ENCODE measurements at places on chromosomes 12 and 14.

DNA sequence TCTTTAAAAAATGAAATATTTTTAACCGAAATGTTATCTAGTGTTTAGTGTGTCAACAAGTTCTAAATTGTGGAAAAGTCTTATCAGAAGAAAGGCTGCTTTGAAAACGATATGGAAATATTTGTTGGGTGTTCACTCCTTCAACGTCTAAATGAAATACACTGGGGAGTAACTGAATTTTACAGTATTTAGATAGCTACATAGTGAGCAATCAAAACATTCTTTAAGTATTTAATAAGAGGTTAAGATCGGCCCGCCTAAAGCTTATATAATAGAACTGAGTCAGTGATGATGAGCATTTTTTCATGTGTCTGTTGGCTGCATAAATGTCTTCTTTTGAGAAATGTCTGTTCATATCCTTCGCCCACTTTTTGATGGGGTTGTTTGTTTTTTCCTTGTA is 228.3 kb downstream of the RAD51B start:
- no peak for DNase-seq

- no peak for DNase-seq
These were observed 33.0 kb downstream of the BTBD7 start for GRCh38 chr14:93299866-93300265.

DNA sequence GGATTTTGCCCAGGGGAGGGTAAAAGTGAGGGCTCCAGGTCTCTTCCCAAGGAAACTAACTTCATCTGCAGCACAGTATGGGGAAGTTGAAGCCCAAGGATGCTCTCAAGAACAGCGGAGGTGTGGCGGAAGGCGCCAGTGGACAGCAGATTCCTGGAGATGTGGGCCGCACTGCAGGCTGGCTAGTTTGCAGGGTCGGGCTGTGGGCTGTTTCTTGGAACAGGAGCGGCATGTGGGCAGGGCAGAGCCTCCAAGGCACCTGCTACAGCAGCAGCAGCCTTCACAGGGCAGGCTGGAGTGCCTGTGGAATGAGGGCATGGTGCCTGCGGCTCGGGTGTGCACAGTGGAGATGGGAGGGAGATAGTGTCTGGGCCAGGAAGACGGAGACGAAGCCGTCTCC is 100.0 kb upstream of the SFSWAP start:
- DNase-seq = no peak

- DNase-seq = no peak
These were observed 4.8 kb downstream of the TGFB3 start for GRCh38 chr14:75976826-75977581.

DNA sequence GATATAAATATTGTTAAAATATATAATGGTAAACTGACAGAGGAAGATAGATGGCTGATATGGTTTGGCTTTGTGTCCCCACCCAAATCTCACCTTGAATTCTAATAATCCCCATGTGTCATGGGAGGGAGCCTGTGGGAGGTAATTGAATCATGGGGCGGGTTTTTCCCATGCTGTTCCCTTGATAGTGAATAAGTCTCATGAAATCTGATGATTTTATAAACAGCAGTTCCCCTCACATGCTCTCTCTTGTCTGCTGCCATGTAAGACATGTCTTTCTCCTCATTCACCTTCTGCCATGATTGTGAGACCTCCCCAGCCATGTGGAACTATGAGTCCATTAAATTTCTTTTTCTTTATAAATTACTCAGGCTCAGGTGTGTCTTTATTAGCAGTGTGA is 46.3 kb downstream of the PTCSC3 start:
- no peak for DNase-seq

DNA sequence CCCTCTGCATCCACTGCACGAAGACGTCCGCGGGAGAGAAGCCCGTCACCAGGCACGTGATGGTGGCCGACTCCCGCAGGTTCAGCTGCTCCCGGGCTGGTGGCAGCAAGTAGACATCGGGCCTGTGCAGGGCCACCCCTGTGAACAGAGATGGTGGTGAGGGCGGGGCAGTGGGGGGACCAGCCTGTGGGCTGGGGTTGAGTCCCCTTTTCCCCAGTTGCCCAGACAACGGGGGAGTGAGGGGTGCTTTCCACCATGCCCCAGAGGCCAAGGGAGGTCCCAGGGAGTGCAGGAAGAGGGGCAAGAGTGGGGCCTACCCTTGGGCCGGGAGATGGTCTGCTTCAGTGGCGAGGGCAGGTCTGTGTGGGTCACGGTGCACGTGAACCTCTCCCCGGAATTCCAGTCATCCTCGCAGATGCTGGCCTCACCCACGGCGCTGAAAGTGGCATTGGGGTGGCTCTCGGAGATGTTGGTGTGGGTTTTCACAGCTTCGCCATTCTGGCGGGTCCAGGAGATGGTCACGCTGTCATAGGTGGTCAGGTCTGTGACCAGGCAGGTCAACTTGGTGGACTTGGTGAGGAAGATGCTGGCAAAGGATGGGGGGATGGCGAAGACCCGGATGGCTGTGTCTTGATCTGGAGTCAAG is 328.3 kb downstream of the TMEM121 start:
- DNase-seq = no peak

- no peak for DNase-seq
These were observed 10.1 kb downstream of the HNRNPC start for GRCh38 chr14:21258889-21259787.

- DNase-seq = no peak
These were observed 60.1 kb downstream of the TAOK3 start for GRCh38 chr12:118312578-118312977.

DNA sequence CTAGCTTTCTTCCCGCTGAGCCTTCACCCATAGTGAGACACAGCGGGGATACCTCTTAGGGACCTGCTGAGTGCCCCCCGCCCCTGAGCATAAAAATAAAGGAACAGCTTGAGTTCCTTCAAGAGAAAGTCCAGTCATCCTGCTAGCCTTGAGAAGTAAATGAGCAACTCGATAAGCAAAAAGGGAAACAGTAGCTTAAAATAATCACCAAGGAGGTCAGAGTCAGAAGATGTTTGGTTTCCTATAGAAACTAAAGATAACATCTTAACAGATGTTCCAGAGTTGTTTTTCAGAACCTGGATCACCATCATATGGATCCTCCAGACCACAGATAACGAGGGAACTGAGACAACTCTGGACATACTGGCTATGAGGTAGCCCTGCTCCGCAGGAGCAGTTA is 94.0 kb downstream of the BCAT1 start:
- DNase-seq = no peak

GRCh38 chr12:13670285-13670866 is 311.0 kb downstream of the GRIN2B start:
- no peak for DNase-seq

DNA sequence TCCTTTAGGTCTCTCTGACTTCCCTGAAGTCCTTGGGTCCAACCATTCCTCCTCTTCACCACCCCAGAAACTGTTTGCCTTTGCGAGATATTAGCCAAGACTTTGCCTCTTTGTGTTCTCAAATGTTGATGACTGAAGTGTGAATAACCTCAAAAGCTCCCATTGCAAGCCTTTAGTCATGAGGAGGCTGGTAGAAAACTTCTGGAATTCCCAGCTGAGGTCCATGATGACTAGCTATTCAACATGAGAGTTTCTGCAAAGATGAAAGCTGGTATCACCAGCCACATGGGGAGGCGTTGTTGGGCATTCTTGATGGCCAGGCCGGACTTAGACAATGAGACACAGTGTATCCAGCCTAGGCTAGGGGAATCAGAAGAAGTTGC is 111.7 kb downstream of the TBX5 start:
- no peak for DNase-seq
